ENCODE measurements at places on chromosomes 16 and 17.

DNA sequence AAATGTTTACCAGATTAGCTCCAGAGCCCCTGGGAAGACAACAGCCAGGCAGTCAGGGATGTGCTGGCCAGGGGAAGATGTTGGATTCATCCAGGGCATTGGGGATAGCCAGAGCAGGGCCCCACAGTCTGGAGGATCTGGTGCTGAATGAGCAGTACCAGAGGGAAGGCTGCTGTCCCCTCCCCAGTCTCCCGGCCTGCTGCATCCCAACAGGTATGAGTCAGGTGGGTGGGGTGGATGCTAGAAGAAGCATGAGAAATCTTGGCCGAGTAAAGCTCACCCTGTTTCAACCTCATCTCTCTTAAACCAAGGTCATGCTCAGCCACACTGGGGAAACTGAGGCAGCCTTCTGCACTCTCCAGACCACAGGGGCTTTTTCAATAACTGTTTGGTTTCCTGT is 71.9 kb upstream of the SEC14L1 start:
- DNase-seq: no peak

DNA sequence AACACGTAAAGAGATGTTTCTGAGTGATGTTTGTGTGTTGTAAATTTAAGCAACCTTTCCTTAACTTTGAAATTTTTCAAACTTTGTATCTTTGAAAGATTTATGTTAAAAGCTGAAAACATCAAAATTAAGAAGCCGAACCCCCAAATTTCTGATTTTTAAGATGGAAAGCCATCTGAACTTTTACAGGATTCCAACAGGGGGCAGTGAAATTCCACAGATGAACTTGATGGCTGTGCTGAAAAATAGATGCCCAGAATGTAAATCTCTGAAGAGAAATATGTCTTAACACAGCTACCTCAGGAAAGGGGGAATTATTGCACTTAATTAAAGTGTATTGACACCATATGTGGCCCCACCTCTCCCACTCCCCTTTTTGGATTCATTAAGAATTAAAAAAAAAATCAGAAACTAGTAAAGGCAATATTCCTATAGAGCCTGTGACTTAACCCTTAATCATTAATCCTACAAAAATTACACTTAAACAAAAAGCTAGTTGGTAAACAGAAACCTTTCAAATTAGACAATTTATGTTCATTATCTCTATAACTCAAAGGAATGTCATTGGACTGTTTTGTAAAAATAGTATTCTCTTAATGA is 597.9 kb downstream of the KCNJ2 start:
- DNase-seq: no peak

- DNase-seq: no peak
Observed at GRCh38 chr16:20636671-20637070, 60.5 kb upstream of the ACSM2B start.

DNA sequence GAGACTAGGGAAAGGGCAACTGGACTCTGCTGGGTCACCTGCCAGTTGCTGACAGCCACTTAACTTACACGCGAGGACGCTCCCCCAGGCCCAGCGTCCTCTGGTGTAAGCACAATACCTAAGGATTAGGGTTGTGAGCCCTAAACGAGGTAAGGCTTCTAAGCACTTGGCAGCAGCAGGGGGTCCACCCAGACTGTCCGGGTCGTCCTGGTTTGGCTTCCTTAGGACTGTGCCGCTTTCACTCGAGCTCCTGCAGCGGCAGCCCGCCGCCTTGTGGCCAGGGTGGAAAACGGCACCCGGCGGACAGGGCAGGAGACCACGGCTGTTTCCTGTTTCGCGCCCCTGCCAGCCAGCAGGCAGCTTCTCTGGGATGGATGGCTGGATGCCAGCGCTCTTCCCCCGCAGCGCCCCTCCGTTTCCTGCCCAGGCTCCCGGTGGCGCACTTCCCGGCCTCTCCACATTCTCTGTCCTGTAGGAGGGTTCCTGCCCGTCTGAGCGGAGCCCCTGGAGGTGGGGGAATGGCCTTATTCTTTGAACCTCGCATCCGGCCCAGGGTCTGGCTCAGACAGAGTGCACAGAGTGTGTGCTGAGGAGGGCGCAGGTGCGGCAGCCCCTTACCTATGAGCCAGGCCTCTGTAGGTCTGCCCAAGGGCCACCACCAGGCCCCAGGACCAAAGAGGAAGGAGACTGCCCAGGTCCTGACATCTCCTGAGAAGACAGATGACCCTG is 47.0 kb upstream of the AMZ2 start:
- peak; percentile 57 for DNase-seq

DNA sequence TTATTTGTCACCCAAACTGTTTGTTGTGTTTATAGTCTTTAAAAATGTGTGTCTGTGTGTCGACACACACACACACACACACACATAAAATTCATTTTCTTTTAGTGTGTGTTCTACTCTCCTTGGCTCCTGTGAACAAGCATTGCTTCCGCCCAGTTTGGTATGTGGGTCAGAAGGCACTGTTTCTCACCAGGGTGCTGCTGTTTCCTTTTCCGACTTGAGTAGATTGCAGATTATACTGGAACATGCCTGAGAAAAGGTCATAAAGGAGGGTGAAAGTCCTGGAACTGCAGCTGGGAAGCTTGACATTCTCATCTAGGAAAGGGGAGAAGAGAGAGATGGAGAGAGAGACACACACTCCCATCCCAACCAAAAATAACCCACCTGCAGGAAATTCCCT is 330.3 kb downstream of the BCAS3 start:
- no peak for DNase-seq

GRCh38 chr16:26614237-26614841 is 452.4 kb upstream of the C16orf82 start:
- no peak for DNase-seq

- no peak for DNase-seq
Observed at GRCh38 chr17:18037486-18037885, 1.5 kb downstream of the ATPAF2 start.

GRCh38 chr16:53092284-53092683 is 37.5 kb downstream of the CHD9 start:
- DNase-seq: no peak

GRCh38 chr17:2904135-2904534 is 107.9 kb downstream of the RAP1GAP2 start:
- no peak for DNase-seq

- DNase-seq: no peak
Observed at GRCh38 chr16:80327740-80328139, 213.1 kb upstream of the DYNLRB2 start.

DNA sequence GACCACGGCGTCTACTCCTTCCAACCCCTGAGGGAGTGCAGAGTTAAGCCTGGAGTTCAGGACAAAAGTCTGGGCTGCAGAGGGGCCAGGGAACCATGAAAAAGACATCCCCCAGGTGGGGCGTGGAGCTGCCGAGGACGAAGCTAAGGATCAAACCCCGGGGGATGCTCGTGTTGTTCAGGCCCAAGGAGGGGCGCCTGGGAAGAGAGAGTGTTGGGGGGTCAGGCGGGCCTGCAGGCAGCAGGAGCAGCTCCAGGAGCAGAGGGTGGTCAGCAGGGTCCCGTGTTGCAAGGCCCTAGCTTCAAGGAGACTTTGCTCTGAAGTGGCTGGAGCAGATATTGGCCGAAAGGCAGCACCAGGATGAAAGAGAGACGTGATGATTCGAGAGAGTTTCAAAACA is 26.7 kb downstream of the NECAB2 start:
- no peak for DNase-seq

GRCh38 chr17:81514739-81515529 is 2.3 kb upstream of the ACTG1 start:
- peak; percentile 66 for DNase-seq

- DNase-seq: no peak
Observed at GRCh38 chr16:48978501-48978900, 303.1 kb downstream of the CBLN1 start.

GRCh38 chr16:65489531-65490023 is 367.7 kb upstream of the CDH11 start:
- no peak for DNase-seq

GRCh38 chr17:16048811-16049449 is 49.3 kb downstream of the TTC19 start:
- DNase-seq: no peak
